ENCODE measurements at places on chromosomes 16 and 17.

- DNase-seq, result no peak
These were observed 206.5 kb upstream of the IRX3 start for GRCh38 chr16:54493061-54493460.

DNA sequence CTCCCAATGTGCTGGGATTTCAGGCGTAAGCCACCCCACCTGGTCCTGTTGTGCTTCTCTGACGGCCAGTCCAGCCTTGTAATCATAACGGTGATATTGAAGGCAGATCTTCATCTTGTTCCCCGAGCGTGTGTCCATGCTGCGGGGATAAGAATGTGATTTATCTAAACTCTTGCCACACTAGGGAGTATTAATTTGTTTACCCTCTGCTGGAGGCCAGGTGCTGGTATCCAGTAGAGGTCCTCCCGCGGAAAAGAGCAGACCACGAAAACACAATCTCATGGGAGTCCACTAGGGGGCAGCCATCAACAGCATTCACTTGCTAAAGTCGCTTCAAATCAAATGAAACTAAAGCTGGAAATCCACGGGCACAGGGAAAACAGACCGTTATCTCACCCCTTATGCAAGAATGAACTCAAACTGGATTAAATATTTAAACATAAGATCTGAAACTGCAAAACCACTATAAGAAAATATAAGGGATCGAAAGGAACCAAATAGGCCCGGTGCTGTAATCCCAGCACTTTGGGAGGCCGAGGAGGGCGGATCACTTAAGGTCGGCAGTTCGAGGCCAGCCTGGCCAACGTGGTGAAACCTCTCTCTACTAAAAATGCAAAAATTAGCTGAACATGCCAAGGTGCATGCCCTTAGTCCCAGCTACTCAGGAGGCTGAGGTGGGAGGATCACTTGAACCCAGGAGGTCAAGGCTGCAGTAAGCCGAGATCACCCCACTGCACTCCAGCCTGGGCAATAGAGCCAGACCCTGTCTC is 22.3 kb upstream of the RBBP6 start:
- DNase-seq, result peak; percentile 53

GRCh38 chr16:4679850-4680636 is 13.3 kb upstream of the NUDT16L1 start:
- no peak for DNase-seq

GRCh38 chr17:42509841-42510240 is 26.2 kb upstream of the NAGLU start:
- DNase-seq, result no peak

DNA sequence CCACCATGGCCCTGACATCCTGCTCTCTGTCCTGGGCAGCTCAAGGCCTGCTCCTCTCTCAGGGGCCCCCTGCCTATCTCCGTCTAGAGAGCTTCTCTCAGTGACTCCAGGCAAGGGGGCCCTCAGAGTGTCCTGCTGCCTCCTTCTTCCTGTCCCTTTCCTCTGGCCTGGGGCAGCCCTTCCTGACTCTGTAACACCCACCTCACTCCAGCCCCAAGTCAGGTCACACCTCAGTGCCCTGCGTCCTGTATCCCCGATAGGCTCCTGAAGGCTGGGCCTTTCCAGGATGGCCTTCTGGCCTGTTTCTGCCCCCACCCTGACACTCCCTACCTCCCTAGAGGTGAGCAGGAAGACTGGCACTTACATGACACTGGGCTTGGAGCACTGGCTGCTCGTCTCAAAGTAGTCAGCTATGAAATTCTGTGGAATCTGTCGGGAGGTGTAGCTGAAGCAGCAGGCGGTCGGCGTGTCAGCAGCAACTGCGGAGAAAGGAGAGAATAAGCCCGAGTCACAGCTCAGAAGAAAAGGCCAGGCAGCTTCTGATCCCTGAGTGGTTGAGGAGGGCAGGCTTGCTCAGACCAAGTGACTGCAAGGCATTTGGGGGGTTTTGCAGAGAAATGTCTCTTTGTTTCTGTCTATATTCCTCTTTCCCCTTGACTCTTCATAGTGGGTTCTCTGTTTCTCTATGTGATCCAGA is 976 bp downstream of the CCL3L1 start:
- DNase-seq, result no peak

DNA sequence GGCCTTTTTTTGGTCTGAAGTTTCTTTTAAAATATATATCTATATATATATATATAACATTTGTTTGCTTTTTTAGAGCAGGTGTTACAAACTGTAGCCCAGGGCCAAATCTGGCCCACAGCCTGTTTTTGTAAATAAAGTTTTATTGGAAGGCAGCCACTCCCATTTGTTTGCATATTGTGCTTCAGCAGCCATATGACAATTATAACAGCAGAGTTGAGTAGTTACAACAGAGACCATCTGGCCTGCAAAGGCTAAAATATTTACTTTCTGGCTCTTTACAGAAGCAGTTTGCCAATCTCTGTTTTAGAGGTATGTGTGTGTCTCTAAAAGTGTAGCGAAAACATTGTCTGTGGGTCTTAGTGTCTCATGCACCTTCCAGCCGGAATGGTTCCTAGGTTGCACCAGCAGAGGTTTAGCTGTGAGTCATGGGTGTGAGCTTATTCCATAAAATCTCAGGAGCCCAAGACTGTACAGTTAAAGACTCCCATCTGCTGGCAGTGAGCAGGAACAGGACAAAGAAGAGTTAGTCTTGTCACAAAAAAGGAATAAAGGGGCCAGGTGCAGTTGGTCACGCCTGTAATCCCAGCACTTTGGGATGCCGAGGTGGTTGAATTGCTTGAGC is 23.8 kb downstream of the LCMT1 start:
- DNase-seq, result no peak

- DNase-seq, result no peak
These were observed 251.6 kb upstream of the FOXF1 start for GRCh38 chr16:86258713-86259112.

GRCh38 chr17:10793816-10794215 is 10.1 kb downstream of the TMEM238L start:
- DNase-seq, result no peak

GRCh38 chr17:70405492-70406220 is 236.3 kb downstream of the KCNJ2 start:
- no peak for DNase-seq

DNA sequence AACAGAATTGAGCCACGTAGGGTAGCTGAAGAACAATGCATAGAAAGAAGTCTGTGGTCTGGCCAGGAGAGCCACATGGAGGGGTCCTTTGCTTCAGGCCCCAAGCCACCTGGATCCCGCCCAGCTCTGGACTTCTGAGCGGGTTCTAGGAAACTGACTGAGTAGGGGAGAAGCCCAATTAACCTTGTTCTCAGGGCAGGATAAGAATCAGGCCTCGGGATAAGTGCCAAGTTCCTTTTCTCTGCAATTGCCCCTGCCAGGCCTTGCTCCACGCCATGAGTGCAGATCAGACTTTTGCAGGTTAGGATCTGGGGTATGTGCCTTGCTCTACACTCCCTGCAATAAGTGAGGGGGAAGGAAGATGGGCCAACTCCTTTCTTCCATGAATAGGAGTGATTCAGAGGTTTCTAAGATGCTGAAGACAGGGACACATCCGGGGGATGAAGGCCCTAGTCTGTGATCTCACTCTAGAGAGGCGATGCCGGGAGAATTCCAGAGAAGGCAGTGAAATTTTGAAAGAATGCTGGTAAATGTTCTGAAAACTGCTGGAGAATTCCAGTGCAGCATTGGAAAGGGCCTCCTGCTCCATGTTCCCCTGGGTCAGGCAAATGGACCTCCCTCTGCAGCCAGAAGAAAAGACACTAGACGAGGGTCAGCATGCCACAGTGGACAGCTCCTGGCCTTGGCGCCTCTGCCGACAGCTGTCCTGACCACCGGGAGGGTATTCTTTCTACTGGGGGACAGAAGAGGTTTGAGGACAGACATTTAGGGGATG is 5.8 kb downstream of the NEUROD2 start:
- DNase-seq, result no peak

GRCh38 chr17:57943140-57943539 is 12.1 kb downstream of the CUEDC1 start:
- DNase-seq, result no peak

- no peak for DNase-seq
These were observed 85.6 kb upstream of the NETO2 start for GRCh38 chr16:47229053-47230050.

GRCh38 chr17:48429638-48430586 is at the start of gene SKAP1:
Gene SKAP1 (minus strand): TSS chr17:48430214.
- DNase-seq, result peak; percentile 79

DNA sequence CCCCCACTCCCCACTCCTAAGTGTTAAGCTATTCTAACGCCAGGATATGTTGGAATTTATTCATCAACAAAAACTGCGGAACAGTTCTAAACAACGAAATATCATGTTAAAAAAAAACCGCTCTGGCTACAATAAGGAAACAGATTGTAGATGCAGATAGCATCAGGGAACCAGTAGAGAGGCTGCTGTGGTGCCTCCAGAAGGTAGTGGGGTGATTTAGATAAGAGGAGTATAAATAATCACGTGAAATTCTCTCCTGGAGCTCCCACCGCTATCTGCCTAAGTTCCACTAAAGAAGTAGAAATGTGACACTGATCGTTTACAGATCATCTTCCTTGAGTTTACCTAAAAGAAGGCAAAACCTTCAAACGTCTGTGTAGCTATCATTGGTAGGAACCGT is 8.0 kb downstream of the AHSP start:
- DNase-seq, result no peak

- no peak for DNase-seq
These were observed 19.4 kb downstream of the TMEM94 start for GRCh38 chr17:75475851-75476250.

DNA sequence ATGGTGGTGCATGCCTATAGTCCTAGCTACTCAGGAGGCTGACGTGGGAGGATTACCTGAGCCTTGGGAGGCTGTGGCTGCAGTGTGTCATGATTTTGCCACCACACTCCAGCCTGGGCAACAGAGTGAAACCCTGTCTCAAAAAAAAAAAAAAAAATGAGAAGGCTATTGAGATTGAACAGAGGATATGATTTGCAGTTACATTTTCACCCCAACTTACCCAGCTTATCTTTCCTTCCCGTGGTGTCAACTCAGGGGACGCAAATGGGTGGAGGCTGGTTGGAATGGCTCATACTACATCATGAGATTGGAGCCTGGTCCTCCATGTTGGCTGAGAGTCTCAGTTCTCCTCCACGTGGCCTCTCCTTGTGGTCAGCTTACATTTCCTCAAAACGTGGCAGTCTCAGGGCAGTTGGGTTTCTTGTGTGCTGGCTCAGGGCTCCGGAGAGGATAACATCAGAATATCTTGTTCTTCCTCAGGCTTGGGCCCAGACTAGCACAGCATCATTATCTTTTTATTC is 17.2 kb upstream of the NSMCE1 start:
- DNase-seq, result no peak

GRCh38 chr17:36755586-36755985 is 154.2 kb downstream of the MRM1 start:
- no peak for DNase-seq
